ENCODE measurements at places on chromosomes 16 and 17. TPM values are rescaled to one million over a fixed set of nuclear protein-coding genes. Genes with fewer than 3 reads are reported as not detected.

DNA sequence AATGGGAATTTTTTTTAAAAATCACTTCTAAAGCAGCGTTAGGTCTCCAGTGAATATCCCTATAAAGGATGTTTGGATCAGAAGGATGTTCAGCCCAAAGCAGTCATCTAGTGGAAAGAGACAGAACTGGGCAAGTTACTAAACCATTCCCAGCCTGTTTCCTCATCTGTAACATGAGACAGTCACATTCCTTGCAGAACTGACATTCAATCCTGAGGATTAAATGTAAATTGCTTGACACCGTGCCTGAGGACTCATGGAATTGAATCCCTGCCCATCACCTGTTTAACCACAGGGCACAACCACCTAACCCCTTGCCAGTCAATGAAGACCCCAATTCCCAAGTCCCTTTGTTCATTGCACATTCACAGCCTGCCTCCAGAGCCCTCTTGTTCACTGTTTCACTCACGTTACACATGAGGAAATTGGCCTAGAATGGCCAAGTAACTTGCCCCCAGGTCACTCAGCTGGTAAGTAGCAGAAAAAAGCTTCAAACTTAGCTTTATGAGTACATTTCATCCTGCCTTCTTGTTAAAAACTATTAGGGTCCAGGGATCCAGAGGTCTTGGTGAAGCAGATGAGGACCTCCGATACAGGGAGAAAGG lies 1.4 kb downstream of the CMTM2 start:
- H3K27ac ChIP-seq = no peak overlapping the region
- DNase-seq = no peak
- H3K4me3 ChIP-seq = no peak overlapping the region
- no peaks in the 10 kb centered on the region for H3K36me3 ChIP-seq
- peaks cover 9% of the 10 kb centered on the region for H3K4me1 ChIP-seq

- H3K36me3 ChIP-seq = no peaks in the 10 kb centered on the region
- no peak overlapping the region for H3K4me3 ChIP-seq
- DNase-seq = no peak
- no peaks in the 10 kb centered on the region for H3K27me3 ChIP-seq
- H3K4me1 ChIP-seq = peaks cover 47% of the 10 kb centered on the region
- H3K27ac ChIP-seq = no peak overlapping the region
Observed at GRCh38 chr17:55289106-55289446, 24.3 kb downstream of the HLF start.

GRCh38 chr16:23145186-23145585 lies 4.1 kb downstream of the USP31 start:
- no peak overlapping the region for H3K4me3 ChIP-seq
- H3K4me1 ChIP-seq = peaks cover 20% of the 10 kb centered on the region
- H3K27ac ChIP-seq = no peak overlapping the region
- no peak for DNase-seq
- no peaks in the 10 kb centered on the region for H3K27me3 ChIP-seq

MAPT gene
- total RNA-seq = 0.95 TPM

- no peak overlapping the region for H3K27ac ChIP-seq
- no peaks in the 10 kb centered on the region for H3K36me3 ChIP-seq
- peak; percentile 64 for DNase-seq
Observed at GRCh38 chr16:73329358-73330286, 281.7 kb upstream of the ZFHX3 start.

MYH2 gene
- total RNA-seq = not detected

RASL10B gene
- 13.3 TPM for total RNA-seq

NOL3 gene
- 22.4 TPM for total RNA-seq

GRCh38 chr17:81438007-81438659 lies 42.9 kb downstream of the BAHCC1 start:
- no peak overlapping the region for H3K27ac ChIP-seq
- DNase-seq = no peak
- H3K27me3 ChIP-seq = no peaks in the 10 kb centered on the region
- H3K4me3 ChIP-seq = no peak overlapping the region

C17orf78 gene
- total RNA-seq = not detected

PPM1D gene
- total RNA-seq = 18.7 TPM

Data from Caco-2 (cell line).